ENCODE measurements at places on chromosomes 7 and 10.

- no peak for DNase-seq
Measured at GRCh38 chr7:2472739-2473138, 3.5 kb downstream of the GRIFIN start.

- DNase-seq, result no peak
Measured at GRCh38 chr7:14000247-14000646, 10.8 kb upstream of the ETV1 start.

DNA sequence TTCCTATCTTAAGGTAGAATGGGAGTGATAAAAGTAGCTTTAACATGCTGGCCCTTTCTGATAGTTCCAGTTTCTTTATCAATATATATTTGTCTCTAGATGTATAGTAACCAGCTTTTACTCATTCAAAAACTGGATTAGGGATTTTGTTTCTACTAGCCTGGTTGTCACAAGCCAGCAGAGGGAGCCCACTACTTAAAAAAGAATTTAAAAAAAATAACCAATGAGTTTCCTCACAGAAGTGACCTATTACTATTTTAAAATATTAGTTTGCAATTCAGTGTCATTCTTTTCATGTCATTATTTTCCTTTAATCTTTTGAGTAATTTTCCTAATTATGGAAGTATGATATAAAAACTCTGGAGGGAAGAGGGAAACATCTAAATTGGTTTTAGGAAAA lies 142.1 kb downstream of the PHTF2 start:
- no peak for DNase-seq

DNA sequence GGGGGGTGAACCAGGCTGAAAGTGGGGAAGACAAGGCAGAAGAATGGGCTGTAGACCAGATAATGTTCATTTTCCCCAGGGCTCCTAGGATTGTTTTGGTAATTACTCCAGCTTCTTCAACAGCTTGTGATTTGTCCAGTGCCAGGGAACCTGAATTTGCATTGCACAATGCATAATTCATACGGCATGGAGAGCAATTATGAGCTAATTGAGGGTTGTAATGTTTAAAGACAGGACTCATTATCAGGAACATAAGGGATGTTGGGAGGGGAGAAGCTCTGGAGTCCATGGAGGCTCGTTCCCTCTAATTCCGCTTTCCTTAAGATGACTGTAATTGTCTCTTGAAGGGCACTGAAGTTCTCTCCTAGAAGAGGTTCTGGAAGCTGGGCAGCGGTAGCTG lies 405.0 kb upstream of the ZMIZ1 start:
- no peak for DNase-seq

DNA sequence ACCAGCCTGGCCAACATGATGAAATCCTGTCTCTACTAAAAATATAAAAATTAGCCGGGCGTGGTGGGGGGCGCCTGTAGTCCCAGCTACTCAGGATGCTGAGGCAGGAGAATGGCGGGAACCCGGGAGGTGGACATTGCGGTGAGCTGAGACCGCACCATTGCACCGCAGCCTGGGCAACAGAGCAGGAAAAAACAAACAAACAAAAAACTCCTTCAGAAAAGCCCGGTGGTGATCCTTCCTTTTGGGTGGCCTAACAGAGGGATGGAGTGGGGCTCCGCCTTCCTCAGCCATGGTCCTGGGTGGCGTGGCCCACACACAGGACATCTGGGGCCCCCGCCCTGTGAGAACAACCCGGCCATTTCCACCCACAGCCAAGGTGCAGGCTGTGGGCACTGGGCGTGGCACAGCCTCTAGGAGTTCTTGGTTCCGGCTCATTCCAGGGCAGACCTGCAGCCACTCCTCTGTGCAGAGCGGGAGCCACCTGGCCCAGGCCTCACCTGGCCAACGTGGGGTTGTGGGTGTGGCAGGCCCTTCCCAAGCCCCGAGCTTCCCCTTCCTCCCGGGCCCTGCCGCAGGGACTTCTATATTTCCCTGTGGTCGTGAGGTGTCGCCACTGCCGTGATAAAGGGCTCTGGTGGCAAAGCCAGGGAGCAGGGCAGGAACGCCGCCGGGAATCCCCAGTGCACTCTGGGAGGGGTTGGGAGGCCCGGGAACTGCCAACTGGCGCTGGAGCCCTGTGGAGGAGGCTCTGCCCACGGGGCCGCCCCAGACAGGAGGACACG lies 37.6 kb downstream of the GET4 start:
- no peak for DNase-seq

DNA sequence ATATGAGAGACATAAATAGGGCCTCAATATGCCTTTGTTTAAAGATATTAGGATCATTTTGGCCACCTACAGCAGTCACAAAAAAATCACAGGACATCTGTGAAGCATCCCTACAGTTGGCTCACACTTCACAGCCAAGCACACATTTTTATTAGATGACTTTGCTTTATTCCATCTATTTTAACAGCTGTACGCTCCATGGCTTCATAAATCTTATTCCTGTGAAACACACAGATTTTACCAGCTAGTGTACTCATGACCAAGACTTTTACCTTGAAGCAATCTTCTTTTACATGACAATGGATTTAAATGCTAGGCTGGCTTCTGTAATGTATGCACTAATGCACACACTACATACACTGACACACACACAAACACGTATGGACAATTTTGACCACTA lies 254.8 kb upstream of the PITRM1 start:
- DNase-seq, result no peak

- no peak for DNase-seq
Measured at GRCh38 chr7:158295966-158296797, 291.4 kb downstream of the PTPRN2 start.
